Tongue (tissue), 3 donors: ENCODE measurements at places on chromosomes 1 and 21. TPM values are rescaled to one million over a fixed set of nuclear protein-coding genes. Genes with fewer than 3 reads are reported as not detected.

The PLPPR5 gene
- 2.2 TPM for total RNA-seq

DNA sequence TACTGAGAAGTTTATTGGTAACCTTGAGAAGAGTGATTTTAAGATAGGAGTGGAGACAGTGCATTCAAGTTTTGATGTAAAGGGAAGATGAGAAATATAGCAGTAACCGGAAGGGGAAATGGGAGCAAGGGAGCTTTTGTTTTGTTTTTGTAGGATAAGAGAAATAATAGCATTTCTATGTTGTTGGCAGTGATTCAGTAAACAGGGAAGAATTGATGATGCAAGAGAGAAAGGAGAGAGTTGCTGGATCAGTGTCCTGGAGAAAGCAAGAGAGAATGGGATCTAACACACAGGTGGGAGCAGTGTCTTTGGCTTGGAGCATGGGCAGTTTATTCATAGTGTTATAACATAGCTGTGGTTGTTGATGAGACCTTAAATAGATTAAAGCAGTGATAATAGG is 56.4 kb downstream of the OSBPL9 start:
- DNase-seq, result no peak

The DPT gene
- 144 TPM for total RNA-seq

GRCh38 chr1:92853299-92853698 is 21.5 kb downstream of the RPL5 start:
- no peak for DNase-seq
